WERI-Rb-1 (cell line): ENCODE measurements at places on chromosomes 7 and 10.
A peak's percentile ranks its signal among the peaks of the same experiment; 100 is the strongest.

GRCh38 chr10:83647526-83647925, 491.8 kb upstream of the GHITM start:
- DNase-seq = no peak

DNA sequence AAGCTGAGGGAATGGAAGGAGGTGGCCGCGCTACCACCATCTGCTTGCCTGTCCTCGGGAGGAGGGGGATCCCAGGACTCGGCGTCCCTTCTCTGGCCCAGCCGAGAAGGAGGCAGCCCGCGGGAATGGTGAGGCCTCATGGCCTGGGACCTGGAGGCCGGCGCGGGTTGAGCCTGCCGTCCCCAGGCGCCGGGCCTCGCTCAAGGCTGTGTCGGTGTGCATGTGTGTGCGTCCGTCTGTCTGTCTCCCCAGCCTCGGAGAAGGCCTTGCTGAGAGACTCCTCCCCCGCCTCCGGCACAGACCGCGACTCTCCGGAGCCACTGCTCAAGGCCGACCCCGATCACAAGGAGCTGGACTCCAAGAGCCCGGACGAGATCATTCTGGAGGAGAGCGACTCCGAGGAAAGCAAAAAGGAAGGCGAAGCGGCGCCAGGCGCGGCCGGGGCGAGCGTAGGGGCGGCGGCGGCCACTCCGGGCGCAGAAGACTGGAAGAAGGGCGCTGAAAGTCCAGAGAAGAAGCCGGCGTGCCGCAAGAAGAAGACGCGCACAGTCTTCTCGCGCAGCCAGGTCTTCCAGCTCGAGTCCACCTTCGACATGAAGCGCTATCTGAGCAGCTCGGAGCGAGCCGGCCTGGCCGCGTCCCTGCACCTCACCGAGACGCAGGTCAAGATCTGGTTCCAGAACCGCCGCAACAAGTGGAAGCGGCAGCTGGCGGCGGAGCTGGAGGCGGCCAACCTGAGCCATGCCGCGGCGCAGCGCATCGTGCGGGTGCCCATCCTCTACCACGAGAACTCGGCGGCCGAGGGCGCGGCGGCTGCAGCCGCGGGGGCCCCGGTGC, 1.3 kb downstream of the HMX3 start:
- DNase-seq = no peak

DNA sequence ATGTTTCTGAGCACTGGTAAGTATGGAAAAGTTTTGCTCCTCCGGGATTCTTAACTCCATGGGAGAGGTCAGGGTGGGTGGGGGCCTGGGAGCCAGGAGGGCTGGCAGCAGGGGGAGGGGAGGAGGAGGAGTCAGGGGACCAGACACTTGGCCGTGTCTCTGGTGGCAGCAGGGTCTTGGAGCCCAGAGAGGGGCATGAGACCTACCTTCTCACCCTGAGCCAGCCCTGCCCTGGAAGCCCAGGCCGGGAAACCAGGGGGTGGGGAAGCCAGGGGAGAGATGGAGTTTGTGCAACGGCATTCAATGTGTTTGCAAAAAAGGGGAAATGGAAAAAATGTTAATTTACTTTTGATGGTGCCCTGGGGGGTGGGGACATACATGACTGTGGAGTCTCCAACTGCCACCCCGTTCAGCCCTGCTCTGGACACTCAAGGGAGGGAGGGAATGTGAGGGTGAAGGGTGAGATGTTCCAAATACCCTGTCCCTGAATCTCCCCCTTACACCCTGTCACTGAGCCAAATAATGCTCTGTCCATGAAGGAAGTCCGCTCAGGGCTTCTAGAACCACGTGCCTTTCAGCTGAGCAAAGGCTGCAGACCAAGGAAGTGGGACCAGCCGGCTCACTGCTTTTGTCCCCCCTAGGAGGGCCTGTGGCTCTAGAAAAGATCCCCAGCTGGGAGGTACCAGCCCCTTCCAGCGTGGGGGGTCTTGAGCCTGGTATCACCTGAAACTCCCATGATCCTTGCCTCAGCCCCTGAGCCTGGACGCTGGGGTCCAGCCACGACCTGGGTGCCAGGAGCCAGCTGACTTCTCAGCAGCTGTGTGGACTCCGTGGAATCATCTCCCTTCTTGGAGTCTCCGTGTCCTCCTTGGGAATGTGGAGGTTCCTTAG, 48.3 kb downstream of the TMEM270 start:
- DNase-seq = no peak

DNA sequence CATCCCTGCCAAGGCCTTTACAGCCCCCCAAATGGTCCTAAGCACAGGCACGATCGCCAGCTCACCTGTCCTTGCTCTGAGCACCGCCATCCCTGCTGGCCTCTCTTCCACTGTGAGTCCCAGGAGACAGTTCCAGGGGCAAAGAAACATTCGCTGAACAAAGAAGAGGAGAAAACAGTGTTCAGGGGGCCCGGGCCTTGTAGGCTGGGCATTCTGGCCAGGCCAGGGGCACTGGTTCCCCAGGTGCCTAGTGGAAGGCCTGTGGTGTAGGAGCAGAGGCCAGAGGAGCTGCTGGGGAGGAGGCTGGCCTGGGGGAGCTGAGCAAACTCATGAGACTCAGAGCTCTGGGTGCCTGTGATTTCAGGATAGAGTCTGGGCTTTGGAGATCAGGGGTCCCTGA, 22.6 kb downstream of the AQP1 start:
- no peak for DNase-seq

DNA sequence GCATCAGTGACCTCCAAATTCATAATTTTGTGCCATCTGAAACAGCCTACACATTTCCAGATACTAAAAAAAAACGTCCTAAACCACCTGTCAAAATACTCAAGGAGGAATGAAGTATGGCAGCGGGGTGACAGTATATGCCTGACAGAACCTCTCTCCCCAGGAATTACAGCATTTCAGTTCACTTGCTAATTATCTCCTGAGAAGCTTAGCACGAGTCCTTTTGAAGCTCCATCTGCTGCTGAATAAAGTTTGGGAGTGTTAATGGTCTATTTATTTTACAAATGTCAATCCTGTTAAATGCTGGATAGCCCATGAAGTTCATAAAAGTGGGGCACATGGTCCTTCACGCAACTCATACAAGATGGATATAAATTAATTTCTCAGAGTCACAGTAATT, 29.4 kb upstream of the ANLN start:
- peak; percentile 26 for DNase-seq

- no peak for DNase-seq
Observed at GRCh38 chr7:106175507-106175906, 63.4 kb upstream of the SYPL1 start.

- no peak for DNase-seq
Observed at GRCh38 chr10:47388879-47389278, 4.8 kb upstream of the ZNF488 start.

DNA sequence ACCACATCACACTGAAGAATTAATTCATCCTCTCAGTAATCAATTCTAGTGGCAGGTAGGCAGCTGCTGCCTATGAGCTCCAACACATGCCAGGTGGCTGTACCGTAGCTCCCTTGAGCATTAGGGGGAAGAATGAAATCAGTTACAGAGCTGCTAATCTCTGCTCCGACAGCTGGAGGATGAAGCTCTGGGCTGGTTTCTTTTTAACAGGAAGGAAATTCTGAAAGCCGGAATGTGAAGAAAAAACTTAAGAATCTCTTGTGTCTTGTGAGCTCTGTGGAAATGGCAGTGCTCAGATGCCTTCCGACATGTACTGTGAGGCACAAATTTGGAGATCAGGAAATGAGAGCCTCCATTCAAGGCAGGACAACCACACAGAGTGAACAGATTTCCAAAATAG, 2.8 kb upstream of the AHCYL2 start:
- DNase-seq = peak; percentile 79

DNA sequence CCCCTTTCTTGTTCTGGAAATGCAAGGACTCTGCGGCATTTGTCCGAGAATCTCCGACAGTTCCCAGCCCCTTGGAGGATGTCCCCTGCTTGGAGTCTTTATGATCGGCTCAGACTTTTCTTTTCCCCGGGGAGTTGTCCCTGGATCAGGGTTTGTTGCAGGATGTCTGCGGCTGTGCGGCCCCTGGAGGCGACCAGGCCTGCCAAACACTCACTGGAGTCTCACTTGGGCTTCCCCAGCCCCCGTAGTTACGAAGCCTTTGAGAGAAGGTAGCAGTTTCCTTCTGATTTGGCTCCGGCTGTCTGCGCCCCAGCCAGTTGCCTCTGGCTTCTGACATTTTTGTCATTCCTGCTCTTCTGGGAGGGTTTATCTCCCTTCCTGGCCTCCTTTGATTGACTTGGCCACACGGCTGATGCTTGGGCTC, 16.1 kb downstream of the COL26A1 start:
- DNase-seq = no peak

DNA sequence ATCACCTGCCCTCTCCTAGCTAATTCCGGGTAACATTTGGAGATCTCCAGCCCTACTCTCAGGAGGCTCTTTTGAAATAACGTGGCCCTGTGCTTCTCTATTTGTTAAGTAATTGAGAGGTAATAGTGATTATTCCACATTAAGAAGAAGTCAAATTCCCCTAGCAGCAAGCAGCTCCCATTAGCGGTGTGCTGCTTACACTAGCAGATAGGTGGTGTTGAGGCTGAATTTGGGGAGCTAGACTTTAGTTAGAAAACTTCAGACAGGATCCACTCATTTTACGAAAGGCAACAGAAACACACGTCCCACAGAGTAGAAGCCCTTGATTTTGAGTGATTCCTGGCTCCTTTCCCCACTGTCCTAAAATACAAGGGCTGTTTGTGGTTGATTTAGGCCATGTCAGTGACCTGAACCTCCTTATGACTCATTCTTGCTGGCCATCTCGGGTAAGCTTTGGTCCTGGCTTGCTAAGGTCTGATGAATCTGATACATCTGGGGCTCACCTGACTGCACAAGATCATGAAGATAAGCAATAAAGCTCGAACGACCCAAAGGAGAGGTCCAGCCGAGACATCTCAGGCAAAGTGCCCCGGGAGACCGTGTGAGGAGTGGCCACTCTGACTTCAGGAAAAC, 77.2 kb downstream of the FAM204A start:
- DNase-seq = no peak

GRCh38 chr10:76631884-76632766, 1005.5 kb downstream of the KCNMA1 start:
- no peak for DNase-seq

GRCh38 chr7:20235288-20235687, 18.1 kb upstream of the MACC1 start:
- DNase-seq = no peak

DNA sequence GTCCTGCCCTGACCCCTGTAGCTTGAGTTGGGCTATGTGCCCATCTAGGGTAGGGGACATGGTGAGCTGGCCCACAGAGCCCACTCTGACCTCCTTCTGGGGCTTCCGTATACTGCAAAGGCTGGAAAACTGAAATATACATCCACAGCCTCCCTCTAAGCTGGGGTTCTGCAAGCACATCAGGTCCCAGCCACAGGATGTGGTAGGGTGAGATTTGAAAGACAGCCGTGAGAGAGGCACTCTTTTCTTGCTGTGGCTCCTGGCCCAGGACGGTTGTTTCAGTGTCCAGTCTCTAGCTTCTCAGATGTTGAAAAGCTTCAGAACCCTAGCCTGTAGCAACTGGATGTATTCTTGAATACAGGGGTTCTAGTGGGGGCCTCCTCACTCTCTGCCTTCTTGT, 60.1 kb upstream of the ADRB1 start:
- DNase-seq = no peak

- no peak for DNase-seq
Observed at GRCh38 chr10:132374612-132375011, 22.4 kb upstream of the PWWP2B start.

DNA sequence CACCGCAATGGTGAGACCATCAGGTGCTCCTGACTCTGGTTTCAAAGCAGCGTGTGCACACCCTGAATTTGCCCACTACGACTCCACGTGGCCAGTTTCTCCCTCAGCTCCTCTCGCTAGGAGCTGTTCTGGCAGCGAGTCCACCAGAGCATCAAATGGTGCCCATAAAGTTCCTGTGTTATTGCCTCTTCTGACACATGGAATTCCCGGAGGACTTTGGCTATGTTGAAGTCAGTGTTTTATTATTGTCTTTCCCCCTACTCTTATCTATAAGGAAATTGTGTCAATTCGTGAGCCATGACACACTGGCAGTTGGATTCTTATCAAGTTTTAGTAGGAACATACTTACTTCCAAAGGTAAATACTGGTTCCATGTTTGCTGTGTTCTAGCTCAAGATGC, 53.9 kb upstream of the NPVF start:
- no peak for DNase-seq

DNA sequence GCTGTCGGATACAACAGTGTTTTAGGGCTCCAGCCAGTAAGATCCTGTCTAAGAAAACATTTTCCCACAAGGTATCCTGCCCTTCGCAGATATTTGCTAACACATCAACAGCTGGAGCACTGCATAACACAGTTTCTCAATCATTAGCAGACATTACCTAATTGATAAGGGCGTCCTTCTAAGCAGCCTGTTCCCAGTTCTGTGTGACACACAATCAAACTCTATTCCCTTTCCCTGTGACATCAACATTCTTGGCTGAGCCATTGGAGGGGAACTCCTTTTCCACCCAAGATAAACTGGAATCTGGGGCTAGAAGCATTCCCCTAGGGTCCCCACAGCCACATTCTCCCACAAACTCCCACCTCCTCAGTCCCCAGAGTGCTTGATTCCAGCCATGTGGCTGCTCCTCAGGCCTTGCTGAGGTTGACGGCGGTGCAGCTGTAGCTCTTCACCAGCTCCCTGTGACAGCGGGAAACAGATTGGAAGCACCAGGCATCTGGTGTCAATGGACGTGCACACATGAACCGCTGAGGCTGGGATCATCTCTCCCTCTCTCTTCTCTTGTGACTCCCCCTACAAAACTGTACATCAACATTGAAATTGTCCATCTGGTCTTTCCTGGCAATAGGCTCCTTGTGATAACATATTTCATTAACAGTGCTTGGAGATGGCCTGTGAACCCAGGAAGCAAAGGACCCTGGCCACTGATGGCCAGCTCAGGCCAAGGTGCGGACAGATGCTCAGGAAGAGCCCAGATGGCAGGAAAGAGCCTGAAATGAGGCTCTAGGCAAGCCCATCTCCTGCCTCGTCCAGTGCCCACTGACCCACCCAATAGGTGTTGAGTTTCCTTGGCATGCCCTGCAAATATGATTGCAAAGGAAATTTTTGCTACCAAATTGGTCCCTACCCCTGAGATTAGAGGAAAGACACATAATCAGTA, 131.1 kb upstream of the TBX20 start:
- DNase-seq = no peak

- DNase-seq = no peak
Observed at GRCh38 chr7:98202367-98203195, 8.7 kb upstream of the BHLHA15 start.
